ENCODE measurements at places on chromosomes 7 and 10. TPM values are rescaled to one million over a fixed set of nuclear protein-coding genes. Genes with fewer than 3 reads are reported as not detected.

The NANOS1 gene
- 0.28 TPM for total RNA-seq

GRCh38 chr7:137989590-137989989 lies 12.3 kb downstream of the CREB3L2 start:
- H3K36me3 ChIP-seq: peaks cover 1% of the 10 kb centered on the region
- H3K4me1 ChIP-seq: peaks cover 23% of the 10 kb centered on the region
- no peak for DNase-seq
- no peaks in the 10 kb centered on the region for H3K27me3 ChIP-seq

- H3K27ac ChIP-seq: no peak overlapping the region
- H3K27me3 ChIP-seq: no peaks in the 10 kb centered on the region
- no peaks in the 10 kb centered on the region for H3K4me1 ChIP-seq
- no peak for DNase-seq
- H3K36me3 ChIP-seq: no peaks in the 10 kb centered on the region
Measured at GRCh38 chr10:127447197-127447596, 101.9 kb upstream of the NPS start.

DNA sequence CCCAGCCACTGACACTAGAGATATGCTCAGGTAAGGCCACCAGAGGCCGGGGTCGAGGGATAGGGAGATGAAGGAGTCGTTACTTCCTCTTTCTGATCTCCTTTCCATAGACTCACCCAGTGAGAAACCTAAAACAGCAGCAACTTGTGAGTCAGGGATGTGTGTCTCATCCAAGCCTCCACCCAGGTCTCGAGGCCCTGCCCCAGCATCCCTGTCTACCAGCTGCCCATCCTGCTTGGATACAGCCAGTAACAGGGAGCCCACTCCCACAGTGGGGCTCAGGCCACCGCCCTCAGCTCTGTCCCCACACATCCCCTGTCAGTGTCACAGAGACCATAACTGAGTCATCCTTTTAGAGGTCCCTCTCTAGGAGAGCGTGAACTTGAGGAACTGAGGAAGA lies 49.6 kb upstream of the CHST15 start:
- DNase-seq: no peak
- no peak overlapping the region for H3K27ac ChIP-seq
- H3K27me3 ChIP-seq: peaks cover 3% of the 10 kb centered on the region
- H3K36me3 ChIP-seq: no peaks in the 10 kb centered on the region
- H3K4me1 ChIP-seq: no peaks in the 10 kb centered on the region
- no peak overlapping the region for H3K4me3 ChIP-seq

The MSRB2 gene
- total RNA-seq: 6.0 TPM

GRCh38 chr10:404991-405390 lies 269.7 kb downstream of the ZMYND11 start:
- no peak overlapping the region for H3K4me3 ChIP-seq
- no peaks in the 10 kb centered on the region for H3K36me3 ChIP-seq
- H3K27ac ChIP-seq: no peak overlapping the region
- no peaks in the 10 kb centered on the region for H3K4me1 ChIP-seq

- H3K27ac ChIP-seq: peak overlapping the region; percentile 45
- H3K4me1 ChIP-seq: peaks cover 22% of the 10 kb centered on the region
- H3K36me3 ChIP-seq: peaks cover 57% of the 10 kb centered on the region
Measured at GRCh38 chr7:100360135-100360854, 2.4 kb downstream of the PILRB start.

DNA sequence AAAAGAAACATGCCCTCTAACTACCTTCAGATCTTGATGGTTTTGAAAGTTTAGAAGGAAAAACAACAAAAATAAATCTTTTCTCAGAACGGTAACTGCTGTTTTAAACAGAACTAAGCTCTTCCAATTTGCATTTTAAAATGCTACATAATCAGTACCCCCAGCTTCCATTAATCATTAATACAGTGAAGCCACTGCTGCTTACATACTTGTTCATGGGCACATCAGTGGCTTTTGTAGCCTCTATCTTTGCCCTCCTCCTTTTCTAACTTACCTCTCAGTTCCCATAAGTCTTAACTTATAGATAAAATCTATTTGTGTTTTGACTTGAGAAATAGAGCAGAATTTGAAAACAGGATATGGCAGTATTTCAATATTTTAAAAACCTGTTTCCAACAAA lies 109.1 kb downstream of the POLL start:
- DNase-seq: no peak
- no peaks in the 10 kb centered on the region for H3K27me3 ChIP-seq
- no peaks in the 10 kb centered on the region for H3K4me1 ChIP-seq
- no peaks in the 10 kb centered on the region for H3K36me3 ChIP-seq
- no peak overlapping the region for H3K27ac ChIP-seq

DNA sequence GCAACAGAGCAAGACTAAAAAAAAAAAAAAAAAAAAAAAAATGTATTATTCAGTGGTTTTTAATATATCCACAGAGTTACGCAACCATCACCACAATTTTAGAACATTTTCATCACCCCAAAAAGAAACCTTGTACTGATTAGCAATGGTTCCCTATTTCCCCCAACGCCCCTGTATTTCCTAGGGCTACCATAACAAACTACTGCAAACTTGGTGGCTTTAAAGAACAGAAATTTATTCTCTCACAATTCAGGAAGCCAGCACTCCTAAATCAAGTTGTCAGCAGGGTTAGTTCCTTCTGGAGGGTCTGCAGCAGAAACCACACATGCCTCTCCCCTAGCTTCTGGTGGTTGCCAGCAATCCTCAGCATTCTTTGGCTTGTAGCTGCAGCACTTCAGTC lies 5.9 kb upstream of the NUP42 start:
- peaks cover 7% of the 10 kb centered on the region for H3K4me1 ChIP-seq
- no peak overlapping the region for H3K27ac ChIP-seq
- no peak for DNase-seq
- H3K27me3 ChIP-seq: peaks cover 3% of the 10 kb centered on the region
- no peaks in the 10 kb centered on the region for H3K36me3 ChIP-seq

DNA sequence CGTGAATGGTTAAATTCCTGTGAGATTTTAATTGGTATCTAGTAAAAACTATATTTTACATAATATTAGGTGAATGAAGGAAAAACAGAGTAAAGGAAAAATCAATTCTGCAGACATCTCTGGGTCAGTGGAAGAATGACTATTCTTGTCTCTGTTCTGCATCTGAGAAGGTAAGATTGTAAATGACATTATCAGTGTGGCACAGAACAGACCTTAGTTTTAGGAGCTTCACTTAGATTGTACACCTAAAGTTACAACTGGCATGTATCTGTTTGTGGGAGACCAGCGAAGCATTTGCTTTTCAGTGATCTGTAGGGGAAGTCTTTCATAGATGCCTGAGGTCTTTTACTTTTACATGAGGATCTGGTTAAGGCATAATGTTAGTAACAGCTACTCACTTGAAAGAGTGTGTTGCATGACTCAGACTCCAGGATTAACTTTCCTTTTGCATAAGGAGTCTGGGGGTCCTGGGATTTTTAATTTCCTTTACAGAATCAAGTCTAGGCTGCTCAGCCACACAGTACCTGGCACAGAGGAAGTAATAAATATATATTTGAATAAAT lies 56.2 kb downstream of the JMJD1C start:
- DNase-seq: no peak
- H3K27ac ChIP-seq: no peak overlapping the region
- no peak overlapping the region for H3K4me3 ChIP-seq
- H3K27me3 ChIP-seq: no peaks in the 10 kb centered on the region
- H3K4me1 ChIP-seq: peaks cover 4% of the 10 kb centered on the region

The TFEC gene
- total RNA-seq: 1.2 TPM

- DNase-seq: no peak
- H3K27ac ChIP-seq: no peak overlapping the region
- H3K36me3 ChIP-seq: no peaks in the 10 kb centered on the region
- H3K27me3 ChIP-seq: no peaks in the 10 kb centered on the region
Measured at GRCh38 chr7:152735443-152736004, 24.0 kb upstream of the ACTR3B start.

- H3K4me3 ChIP-seq: no peak overlapping the region
- no peaks in the 10 kb centered on the region for H3K4me1 ChIP-seq
- H3K27ac ChIP-seq: no peak overlapping the region
- DNase-seq: no peak
Measured at GRCh38 chr7:5302577-5302976, 19.8 kb downstream of the SLC29A4 start.

The PLAC9 gene
- total RNA-seq: not detected

- DNase-seq: no peak
- H3K36me3 ChIP-seq: no peaks in the 10 kb centered on the region
- peaks cover 18% of the 10 kb centered on the region for H3K4me1 ChIP-seq
- H3K27ac ChIP-seq: no peak overlapping the region
Measured at GRCh38 chr7:25849500-25850184, 302.4 kb upstream of the NFE2L3 start.

GRCh38 chr7:11655163-11655562 lies 176.8 kb downstream of the THSD7A start:
- H3K4me1 ChIP-seq: no peaks in the 10 kb centered on the region
- DNase-seq: no peak
- no peak overlapping the region for H3K4me3 ChIP-seq
- no peaks in the 10 kb centered on the region for H3K36me3 ChIP-seq
- H3K27me3 ChIP-seq: no peaks in the 10 kb centered on the region
- H3K27ac ChIP-seq: no peak overlapping the region

The ITGB1 gene
- total RNA-seq: 54.2 TPM

DNA sequence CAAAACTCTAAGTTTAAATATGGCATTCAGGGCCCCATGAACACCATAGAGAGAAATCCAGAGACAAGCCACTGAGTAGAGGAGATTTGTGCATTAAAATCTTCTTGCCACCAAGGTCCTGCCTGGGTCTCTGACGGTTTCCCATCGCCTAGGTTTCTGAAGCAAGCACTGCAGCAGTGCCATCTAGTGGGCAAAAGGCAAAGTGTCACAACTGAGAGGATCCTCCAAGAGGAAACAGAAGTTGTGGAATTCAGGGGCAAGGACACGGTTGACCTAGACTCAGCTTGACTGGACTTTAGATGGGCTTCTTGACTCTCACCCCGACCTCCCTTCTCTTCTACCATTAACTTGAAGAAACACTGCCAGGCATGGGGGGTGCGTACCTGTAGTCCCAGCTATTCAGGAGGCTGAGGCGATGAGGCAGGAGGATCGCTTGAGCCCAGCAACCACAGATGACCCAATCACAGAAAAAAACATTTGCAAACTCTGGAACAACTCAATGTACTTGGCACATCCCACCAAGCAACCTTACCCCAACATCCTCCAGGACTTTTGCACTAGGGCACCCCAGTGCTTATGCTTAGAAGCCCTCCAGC lies 604.1 kb downstream of the GALNT17 start:
- H3K36me3 ChIP-seq: no peaks in the 10 kb centered on the region
- no peaks in the 10 kb centered on the region for H3K4me1 ChIP-seq
- DNase-seq: peak; percentile 45
- H3K4me3 ChIP-seq: no peak overlapping the region
- no peaks in the 10 kb centered on the region for H3K27me3 ChIP-seq

DNA sequence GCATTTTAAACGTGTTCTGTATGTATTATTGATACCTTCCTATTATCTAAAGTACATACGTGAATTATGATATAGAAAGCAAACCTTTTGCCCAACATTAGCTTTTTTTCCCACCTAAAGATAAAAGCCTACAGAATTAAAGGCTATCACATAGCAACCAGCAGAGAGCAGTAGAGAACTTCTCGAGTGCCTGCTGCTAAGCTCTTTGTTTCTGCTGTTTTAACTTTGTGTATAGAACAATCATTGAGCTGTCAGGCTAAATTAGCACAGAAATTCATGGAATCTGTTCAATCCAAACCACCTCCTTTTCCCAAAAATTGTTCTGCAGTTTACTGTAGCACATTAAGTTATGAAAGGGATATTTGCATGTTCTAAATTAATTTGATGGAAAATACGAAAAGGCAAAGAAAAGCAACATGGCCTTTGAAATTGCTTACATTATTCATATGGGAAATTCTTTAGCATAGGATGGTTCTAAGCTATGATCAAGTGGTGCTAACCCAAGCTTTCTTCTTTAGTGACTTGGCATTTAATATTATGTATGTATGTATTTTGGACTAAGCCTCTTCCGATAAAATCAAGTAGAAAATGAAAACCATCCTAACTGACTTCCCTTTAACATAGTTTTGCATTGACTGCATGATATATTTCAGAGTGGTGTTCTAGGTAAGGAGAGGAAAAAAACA lies 1288.5 kb downstream of the GATA3 start:
- no peak overlapping the region for H3K27ac ChIP-seq
- no peaks in the 10 kb centered on the region for H3K36me3 ChIP-seq
- no peak overlapping the region for H3K4me3 ChIP-seq
- peaks cover 2% of the 10 kb centered on the region for H3K27me3 ChIP-seq
- no peak for DNase-seq

- peaks cover 87% of the 10 kb centered on the region for H3K4me1 ChIP-seq
- peak overlapping the region; percentile 70 for H3K4me3 ChIP-seq
- H3K36me3 ChIP-seq: peaks cover 85% of the 10 kb centered on the region
- H3K27ac ChIP-seq: peak overlapping the region; percentile 84
- H3K27me3 ChIP-seq: no peaks in the 10 kb centered on the region
- DNase-seq: peak; percentile 39
Measured at GRCh38 chr10:6054884-6055283, 7.3 kb downstream of the IL2RA start.

The BHLHA15 gene
- 0.33 TPM for total RNA-seq

DNA sequence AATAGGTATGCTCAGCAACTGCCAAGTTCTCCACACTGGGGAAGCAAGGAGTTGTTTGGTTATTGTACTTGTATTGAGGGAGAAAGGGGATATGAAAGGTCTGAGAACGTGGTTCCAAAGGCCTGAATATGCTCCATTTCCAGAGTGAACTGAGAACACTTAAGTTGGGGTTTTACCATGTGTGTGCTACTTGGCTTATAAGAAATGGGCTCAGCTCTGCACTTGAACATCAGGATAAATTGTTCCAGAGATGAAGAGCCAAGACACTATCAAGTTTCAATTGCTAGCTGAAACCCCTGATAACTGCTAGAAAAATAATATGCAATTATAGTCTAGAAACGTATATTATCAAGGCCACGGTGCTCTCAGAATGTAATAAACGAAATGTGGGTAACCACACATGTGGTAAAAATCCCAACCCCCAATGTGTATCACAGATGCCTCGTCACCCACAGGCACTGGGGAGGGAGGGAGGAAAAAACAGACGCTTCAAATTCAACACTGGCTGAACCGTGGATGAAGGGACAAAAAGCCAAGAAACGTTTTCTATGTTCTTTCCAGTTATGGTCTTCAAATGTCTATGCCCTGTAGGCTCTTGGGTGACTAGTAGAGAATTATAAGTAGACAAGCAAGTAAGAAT lies 16.3 kb downstream of the ELMO1 start:
- H3K4me3 ChIP-seq: no peak overlapping the region
- peaks cover 3% of the 10 kb centered on the region for H3K27me3 ChIP-seq
- peaks cover 12% of the 10 kb centered on the region for H3K4me1 ChIP-seq
- no peaks in the 10 kb centered on the region for H3K36me3 ChIP-seq

- H3K4me3 ChIP-seq: no peak overlapping the region
- H3K27me3 ChIP-seq: no peaks in the 10 kb centered on the region
- H3K27ac ChIP-seq: no peak overlapping the region
- no peak for DNase-seq
Measured at GRCh38 chr10:92644921-92645320, 44.8 kb upstream of the HHEX start.

The C10orf105 gene
- 0.18 TPM for total RNA-seq

The ERVW-1 gene
- not detected for total RNA-seq

The TSPAN12 gene
- not detected for total RNA-seq

The CDHR1 gene
- total RNA-seq: 0.37 TPM

- no peaks in the 10 kb centered on the region for H3K4me1 ChIP-seq
- DNase-seq: no peak
- H3K27ac ChIP-seq: no peak overlapping the region
- no peak overlapping the region for H3K4me3 ChIP-seq
- peaks cover 2% of the 10 kb centered on the region for H3K27me3 ChIP-seq
- no peaks in the 10 kb centered on the region for H3K36me3 ChIP-seq
Measured at GRCh38 chr7:108249453-108249852, 119.3 kb upstream of the LAMB4 start.

- no peaks in the 10 kb centered on the region for H3K27me3 ChIP-seq
- H3K4me1 ChIP-seq: no peaks in the 10 kb centered on the region
- no peak overlapping the region for H3K27ac ChIP-seq
- peaks cover 12% of the 10 kb centered on the region for H3K36me3 ChIP-seq
Measured at GRCh38 chr7:96188174-96188581, 133.7 kb downstream of the SLC25A13 start.
